ENCODE measurements at places on chromosomes 7 and 10.

DNA sequence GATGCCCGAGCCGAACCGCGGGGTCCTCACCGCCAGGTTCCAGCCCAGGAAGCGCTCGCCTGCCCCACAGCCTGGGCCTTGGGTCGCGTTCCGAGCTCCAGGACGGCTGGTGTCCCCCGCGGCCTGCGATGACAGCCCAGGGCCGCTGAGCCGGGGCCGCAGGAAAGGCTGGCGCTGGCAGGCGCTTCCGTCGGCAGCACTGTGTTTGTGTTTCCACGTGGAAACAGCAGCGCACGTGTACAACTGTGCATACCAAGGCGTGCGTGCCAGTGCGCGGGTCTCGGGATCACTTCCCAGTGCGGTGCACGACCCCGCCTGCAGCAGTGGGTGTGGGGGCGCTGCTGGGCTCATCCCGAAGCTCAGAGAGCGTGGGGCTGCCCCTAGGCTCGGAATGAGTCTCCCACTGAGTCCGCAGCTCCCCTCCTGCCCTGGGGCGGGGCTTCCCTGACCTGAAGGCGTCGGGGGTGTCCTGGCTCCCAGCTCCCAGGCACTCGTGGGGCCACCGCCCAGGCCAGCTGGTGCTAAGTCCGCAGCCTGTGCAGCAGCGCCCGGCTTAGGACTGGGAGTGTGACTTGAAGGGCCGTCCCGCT, 17.2 kb downstream of the AP5Z1 start:
- no peak for DNase-seq

DNA sequence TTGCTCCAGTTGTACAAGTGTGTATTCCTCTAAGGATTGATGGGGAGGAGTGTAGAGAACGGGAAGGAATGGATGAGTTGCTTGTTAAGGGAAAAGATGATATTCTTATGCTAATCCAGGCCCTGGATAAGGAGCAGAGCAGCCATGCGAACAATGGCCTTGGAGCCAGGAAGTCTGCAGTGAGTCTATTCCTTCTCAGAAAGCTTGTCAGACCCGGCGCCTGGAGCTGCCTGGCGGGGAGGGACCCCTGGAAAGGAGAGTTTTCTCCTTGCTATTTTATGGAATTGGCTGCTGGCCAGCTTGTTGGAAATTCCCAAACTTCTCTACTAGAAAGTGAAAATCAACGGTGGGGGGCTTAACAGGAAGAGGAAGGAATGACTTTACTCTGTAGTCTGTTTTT, 89.1 kb downstream of the MMRN2 start:
- DNase-seq, result no peak

DNA sequence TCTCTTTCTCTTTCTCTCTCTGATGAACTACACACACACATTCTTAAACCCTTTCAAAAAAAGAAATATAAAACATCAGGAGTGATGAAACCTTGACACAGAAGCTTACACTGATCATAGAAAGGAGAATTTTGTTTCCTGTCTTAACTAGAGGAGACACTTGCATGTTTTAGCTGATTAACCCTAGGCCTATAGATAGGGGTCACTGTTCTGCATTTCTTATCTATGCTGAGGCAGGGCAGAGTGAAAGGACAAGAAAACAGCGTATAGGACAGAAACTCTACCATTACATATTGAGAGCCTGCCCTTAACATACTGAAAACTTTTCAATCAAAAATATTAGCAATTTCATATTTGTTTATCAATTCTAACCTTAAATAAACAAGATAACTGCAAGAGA, 680.6 kb upstream of the MBL2 start:
- DNase-seq, result no peak

GRCh38 chr10:44385026-44385695, at the start of gene CXCL12:
TSS of gene CXCL12 (minus strand) at chr10:44385097. CDS start at chr10:44385005, 92 bp downstream.
- DNase-seq, result no peak

GRCh38 chr7:36005876-36006275, 147.2 kb upstream of the EEPD1 start:
- no peak for DNase-seq

GRCh38 chr10:26627324-26627723, 70.2 kb upstream of the PDSS1 start:
- DNase-seq, result no peak

DNA sequence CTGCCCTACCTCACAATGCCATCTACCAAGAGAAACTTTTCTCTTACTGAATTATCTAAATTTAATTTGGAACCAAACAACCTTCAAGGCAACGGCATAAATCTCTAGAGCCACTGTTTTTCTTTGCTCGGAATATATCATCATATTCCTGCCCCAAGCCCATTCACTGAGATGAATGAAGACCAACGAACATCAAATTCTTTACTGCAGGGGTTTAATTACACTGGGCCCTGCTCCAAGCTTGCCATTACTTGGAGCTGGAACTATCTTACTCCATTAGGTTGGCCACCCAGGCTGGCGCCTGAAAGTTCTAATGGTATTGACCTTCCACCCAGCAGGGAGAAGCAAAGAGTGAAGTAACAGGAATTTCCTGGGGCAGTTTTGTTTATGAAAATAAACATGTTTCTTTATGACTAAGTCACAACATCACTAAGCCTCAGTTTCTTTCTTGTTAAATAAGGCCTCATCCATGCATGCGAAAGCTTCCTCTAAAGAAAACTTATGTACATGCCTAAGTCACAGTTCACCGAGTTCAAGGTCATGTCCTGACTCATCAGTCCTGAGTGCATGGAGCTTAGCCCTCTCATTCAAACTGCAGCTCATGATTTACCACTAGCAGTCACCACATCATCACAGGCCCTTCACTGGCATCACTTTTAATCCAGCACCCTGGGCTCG, 42.1 kb upstream of the ANAPC16 start:
- no peak for DNase-seq

DNA sequence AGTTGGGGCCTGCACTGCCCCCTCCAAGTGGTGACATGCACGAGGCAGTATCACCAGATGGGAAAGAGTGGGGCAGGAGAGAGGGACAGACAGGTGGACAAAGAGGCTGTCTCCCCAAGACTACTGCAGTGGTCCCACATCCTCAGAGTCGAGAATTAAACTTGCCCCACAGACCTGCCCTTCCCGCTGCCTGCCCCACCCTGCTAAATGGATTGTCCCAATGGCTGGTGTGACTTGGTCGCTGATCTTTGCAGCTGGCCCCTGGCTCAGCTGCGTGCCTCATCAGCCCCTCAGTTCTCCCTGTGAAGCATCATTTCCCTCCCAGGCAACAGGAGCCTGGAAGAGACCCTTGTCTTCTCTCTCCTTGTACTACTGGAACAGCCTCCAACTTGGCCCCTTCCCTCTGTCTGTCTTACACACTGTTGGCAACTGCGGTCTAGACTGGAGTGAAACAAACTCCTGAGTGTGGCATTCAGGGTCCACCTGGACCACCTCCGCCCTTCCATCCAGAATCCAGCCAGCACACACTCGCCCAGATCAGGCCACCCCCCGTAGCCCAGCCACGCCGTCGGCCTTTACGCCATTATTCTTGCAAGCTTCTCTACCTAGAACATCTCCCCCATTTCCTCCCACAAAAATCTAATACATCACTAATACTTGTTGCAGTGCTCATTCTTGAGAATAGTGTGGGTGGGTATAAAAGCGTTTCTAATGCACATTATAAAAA, 275.1 kb downstream of the CELF2 start:
- no peak for DNase-seq
